ENCODE measurements at places on chromosomes 1 and 21.

GRCh38 chr1:247848346-247848745 lies 6.7 kb upstream of the OR11L1 start:
- DNase-seq: no peak

DNA sequence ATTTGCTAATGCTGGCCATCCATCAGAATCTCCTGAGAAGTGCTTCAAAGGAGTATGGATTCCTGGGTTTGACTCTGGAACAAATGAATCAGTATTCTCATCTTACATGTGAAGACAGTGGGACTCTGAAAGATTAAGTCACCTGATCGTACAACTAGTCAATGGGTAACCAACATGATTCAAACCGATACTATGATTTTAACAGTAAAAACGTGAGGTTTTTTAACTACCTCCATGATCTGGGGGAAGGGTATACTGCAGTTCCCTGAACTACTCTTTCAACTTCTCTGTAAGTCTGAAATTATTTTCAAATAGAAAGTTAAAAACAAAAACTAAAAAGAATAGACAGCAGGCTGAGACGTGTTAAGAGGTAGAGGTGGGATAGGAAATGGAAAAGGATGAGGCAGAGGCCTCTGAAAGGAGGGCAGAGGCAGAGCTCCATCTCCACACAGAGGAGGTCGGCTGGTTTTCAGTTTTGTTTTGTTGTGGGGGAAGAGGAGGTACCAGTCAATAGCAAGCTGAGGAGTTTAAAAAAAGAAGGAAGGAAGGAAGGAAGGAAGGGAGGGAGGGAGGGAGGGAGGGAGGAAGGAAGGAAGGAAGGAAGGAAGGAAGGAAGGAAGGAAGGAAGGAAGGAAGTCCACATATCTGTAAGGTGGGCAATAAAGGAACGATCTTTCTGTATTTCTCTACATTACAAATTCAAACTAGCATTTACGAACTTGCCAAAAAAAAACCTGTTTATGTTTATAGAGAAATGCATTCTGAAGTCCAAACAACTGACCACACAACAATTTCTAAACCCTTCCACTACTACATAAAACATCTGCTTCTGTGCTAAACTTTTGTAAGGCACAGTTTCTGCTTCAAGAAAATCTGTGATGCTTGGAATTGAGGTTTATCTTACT lies 213.1 kb downstream of the RERE start:
- DNase-seq: peak; percentile 33

- no peak for DNase-seq
These were observed 570.4 kb upstream of the ZRANB2 start for GRCh38 chr1:71651214-71651613.

DNA sequence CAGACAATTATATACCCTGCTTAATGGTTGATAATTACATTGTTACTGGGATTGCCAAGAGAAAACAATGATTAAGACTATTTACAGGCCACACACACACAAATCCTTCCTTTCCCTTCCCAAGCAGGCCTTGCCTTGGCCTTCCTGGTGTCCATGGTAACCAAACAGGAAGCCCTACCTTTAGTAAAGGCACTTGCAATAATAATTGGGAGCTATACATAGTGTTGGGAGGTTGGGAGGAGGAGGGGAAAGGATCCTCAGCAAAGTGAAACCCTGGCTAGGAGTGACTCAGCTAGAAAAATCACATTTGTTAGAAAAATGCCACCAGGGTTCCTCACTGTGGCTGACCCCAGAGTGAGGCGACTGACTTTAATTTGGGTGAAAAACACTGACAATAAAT lies 122.3 kb upstream of the ADAR start:
- DNase-seq: no peak

- DNase-seq: no peak
These were observed 1046.2 kb downstream of the BRINP3 start for GRCh38 chr1:189431447-189431846.

GRCh38 chr1:116309090-116309870 lies 63.8 kb upstream of the ATP1A1 start:
- no peak for DNase-seq

GRCh38 chr1:1080122-1080757 lies 6.1 kb upstream of the RNF223 start:
- no peak for DNase-seq

- no peak for DNase-seq
These were observed 1.5 kb downstream of the SPATC1L start for GRCh38 chr21:46182548-46183336.

DNA sequence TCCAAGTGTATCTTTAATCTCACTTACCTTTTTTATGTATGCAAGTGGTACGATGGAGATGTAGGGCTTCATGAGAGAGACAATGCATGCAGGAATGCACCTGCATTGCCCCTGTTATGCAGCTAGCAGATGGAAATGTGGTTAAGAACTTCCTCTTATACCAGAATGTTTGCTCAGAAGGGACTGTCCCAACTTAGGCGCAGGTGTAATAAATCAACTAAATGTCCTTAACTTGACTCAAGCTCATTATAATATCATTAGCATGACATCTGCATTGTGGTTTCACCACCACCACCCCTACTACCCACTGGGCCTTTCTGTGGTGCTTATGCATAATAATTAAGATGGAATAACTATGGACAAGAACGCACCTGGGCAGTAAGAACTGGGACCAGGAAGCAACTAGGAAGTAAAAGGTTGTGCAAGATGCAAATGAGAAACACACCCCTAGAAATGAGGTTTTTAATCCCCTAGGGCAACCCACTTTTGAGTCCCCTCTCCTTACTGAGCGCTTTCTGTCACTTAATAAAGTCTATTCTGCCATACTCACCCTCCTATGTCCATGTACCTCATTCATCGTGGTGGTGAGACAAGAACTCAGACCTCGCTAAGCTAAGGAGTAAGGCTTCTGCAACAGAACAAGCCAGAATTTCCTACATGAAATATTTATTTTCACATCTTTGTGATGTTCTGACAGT lies 1103.3 kb upstream of the B3GALT2 start:
- DNase-seq: peak; percentile 30

DNA sequence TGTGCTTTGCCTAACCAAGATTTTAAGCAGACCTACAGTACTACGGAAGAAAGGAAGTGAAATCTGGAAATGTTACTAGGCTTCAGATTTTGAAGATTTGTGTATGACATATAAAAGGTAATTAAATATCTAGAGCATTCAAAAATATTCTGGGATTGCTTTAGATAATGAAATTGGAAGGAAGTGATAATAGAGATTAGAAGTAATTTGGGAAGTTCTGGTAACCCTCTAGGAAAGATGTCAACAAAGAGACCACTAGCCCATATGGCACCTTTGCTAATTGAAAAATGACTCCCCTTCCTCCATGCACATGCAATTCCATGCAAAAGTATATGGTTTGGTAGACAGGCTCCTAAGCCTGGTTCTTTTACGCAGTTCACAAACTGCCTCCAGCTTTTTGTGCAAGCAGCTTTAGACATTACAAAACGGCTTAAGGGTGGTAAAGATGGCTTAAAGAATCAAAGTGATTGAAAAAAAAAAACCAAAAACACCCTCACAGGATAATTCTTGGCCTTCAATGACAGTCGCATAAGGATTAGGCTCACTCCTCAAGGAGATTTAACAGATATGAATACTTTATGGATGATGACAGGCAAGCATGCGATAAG lies 81.8 kb downstream of the LRRC7 start:
- DNase-seq: no peak

DNA sequence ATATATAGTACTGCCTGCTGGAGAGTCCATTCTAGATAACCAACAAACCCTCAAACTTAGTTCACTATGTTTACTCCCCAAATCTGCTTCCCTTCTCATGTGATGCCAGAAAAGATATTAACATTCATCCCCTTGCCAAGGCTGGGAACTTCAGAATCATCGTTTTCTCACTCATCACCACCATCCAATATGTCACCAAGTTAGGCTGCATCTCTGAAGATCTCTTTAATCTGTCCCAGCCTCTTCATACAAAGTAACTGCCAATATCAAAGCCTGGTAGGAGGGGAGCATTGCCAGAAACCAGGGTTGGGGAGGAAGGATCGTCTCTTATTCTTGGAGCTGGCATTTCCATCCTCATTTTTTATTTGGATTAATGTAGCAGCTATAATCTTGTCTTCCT lies 71.6 kb downstream of the XCL2 start:
- no peak for DNase-seq

Measured in stimulated activated CD4-positive, alpha-beta T cell treated with anti-CD3 and anti-CD28 coated beads, Interleukin-1b, Interleukin-23, amount 100 ng/mL, for 24 hours (primary cell).